ENCODE measurements at places on chromosomes 7 and 10. TPM values are rescaled to one million over a fixed set of nuclear protein-coding genes. Genes with fewer than 3 reads are reported as not detected.

BLNK gene
- total RNA-seq: not detected

ITPRIP gene
- 19.1 TPM for total RNA-seq

PIP gene
- total RNA-seq: not detected

DNAAF5 gene
- total RNA-seq: 39.9 TPM

ANKRD16 gene
- 6.8 TPM for total RNA-seq

ERV3-1 gene
- total RNA-seq: 6.1 TPM

LRRC4 gene
- not detected for total RNA-seq

SBDS gene
- 35.7 TPM for total RNA-seq

C7orf33 gene
- not detected for total RNA-seq

EGR2 gene
- 94.4 TPM for total RNA-seq

KLF14 gene
- not detected for total RNA-seq

SPDYE11 gene
- not detected for total RNA-seq

OR2A1 gene
- not detected for total RNA-seq

TMEM178B gene
- 2.1 TPM for total RNA-seq

EXOSC1 gene
- 49.7 TPM for total RNA-seq

IMPDH1 gene
- 95.6 TPM for total RNA-seq

TRIM50 gene
- total RNA-seq: not detected

SSC4D gene
- 0.50 TPM for total RNA-seq

C10orf67 gene
- total RNA-seq: 0.21 TPM

SPOCK2 gene
- total RNA-seq: 161 TPM

ALDH18A1 gene
- 58.9 TPM for total RNA-seq

ECHDC3 gene
- total RNA-seq: not detected

IL6 gene
- 2.1 TPM for total RNA-seq

UPK3B gene
- total RNA-seq: 1.0 TPM

DPP6 gene
- not detected for total RNA-seq

MKX gene
- total RNA-seq: not detected

RBM17 gene
- 157 TPM for total RNA-seq

PLCE1 gene
- 0.09 TPM for total RNA-seq

RASA4B gene
- total RNA-seq: 14.1 TPM

PIP4K2A gene
- total RNA-seq: 111 TPM

CYP26C1 gene
- total RNA-seq: not detected

HOXA10 gene
- not detected for total RNA-seq

TSPAN33 gene
- total RNA-seq: 0.67 TPM

TOMM7 gene
- 281 TPM for total RNA-seq

SCART1 gene
- total RNA-seq: 7.2 TPM

FAM25G gene
- total RNA-seq: not detected

FOXI2 gene
- total RNA-seq: not detected

CPA2 gene
- total RNA-seq: 0.56 TPM

NUTM2E gene
- 0.28 TPM for total RNA-seq

TEX47 gene
- total RNA-seq: not detected

POM121L12 gene
- total RNA-seq: not detected

KMT2C gene
- 106 TPM for total RNA-seq

FKBP6 gene
- total RNA-seq: not detected

CYP3A5 gene
- 0.15 TPM for total RNA-seq

OR2A7 gene
- 5.3 TPM for total RNA-seq

MALRD1 gene
- total RNA-seq: not detected

NODAL gene
- not detected for total RNA-seq

ABCA13 gene
- not detected for total RNA-seq

CLIP2 gene
- 0.93 TPM for total RNA-seq

GRM8 gene
- not detected for total RNA-seq

CLDN4 gene
- total RNA-seq: 0.26 TPM

ANXA7 gene
- total RNA-seq: 90.1 TPM

CHAT gene
- total RNA-seq: not detected

RET gene
- 0.24 TPM for total RNA-seq

HOXA4 gene
- 0.26 TPM for total RNA-seq

Measured in activated T-helper 17 cell treated with anti-CD3 and anti-CD28 coated beads, Interleukin-2, amount 50 U/mL, for 72 hours (primary cell).